ENCODE measurements at places on chromosomes 2 and 18.

DNA sequence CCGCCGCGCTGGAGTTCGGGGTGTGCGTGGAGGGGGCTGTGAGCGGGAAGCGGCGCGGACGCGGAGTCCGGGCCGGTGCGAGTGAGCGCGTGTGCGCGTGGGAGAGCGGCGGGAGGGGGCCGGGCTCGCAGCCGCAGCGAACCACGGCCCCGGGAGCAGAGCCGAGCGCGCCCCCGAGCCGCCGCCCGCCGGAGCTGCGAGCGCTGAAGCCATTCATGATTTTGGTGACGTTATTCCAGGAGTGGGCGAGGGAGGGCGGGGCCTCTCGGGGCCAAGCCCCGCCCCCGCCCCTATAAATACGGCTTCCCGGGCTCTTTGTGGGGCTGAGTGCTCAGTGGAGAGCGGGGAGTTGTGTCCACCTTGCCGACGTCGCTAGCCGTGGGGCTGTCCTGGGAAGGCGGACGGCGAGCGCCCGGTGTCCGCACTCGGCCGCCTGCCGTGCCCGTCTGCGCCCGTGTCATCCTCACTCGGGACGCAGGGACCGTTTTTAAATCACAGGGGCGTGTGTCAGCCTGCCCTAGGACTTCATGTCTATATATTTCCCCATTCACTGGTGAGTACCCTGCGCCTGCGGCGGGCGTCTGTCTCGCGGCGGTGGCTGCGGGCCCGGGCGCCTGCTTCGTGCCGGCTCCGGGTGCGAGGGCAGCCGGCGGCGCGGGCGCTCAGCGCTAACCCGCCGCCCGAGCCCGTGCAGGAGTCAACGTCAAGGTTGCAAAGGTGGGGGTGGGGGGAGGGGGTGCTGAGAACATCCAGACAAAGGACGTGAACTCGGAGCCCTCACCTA is at the start of gene LBH:
Gene LBH (plus strand): TSS at position 323 of the 784 bp plus-strand sequence. CDS start 205 bp downstream, at position 528.
- peak; percentile 84 for DNase-seq

DNA sequence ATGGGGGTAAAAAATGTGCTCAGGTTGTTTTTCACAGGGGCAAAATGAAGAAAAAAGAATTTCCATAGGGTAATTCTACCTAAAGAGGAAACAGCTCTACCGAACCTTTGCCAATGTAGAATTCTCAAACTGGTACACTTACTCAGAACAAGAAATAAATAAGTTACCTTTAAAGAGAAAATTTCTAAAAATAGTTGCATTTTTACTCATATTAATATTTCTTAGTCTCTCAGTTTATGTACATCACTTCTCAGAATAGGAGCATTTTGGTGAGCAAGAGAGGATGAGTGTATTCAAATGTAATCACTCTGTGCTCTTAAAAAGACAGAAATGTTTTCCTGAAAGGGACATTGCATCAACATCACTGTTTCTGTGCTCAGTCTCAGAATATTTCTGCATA is 574.7 kb upstream of the SLC8A1 start:
- no peak for DNase-seq

- DNase-seq = no peak
Measured at GRCh38 chr18:79545255-79545654, 134.3 kb upstream of the CTDP1 start.

DNA sequence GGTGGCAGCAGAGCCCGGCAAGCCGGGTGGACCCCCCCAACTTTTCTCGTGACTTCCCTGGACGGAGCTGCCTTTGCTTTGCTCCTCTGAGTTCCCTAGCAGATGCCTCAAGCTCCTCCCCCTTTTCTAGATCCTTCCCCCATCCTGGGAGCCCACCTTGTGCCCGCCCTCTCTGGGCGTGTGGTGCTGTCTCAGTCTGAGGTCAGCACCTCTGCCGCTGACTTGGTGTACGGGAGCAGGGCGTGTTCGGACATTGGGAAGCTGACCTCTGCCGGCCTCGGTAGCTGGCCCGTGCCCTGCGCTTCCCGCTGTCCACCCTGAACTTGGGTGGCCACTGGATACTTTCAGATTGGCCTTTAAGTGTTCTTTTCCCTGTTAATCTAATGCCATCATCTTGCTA is 19.6 kb upstream of the ESPNL start:
- no peak for DNase-seq

- peak; percentile 17 for DNase-seq
Measured at GRCh38 chr2:135664623-135665068, 77.0 kb upstream of the UBXN4 start.

GRCh38 chr2:169983506-169983905 is 156.3 kb downstream of the UBR3 start:
- no peak for DNase-seq

- DNase-seq = no peak
Measured at GRCh38 chr18:28372186-28372585, 195.3 kb upstream of the CDH2 start.

DNA sequence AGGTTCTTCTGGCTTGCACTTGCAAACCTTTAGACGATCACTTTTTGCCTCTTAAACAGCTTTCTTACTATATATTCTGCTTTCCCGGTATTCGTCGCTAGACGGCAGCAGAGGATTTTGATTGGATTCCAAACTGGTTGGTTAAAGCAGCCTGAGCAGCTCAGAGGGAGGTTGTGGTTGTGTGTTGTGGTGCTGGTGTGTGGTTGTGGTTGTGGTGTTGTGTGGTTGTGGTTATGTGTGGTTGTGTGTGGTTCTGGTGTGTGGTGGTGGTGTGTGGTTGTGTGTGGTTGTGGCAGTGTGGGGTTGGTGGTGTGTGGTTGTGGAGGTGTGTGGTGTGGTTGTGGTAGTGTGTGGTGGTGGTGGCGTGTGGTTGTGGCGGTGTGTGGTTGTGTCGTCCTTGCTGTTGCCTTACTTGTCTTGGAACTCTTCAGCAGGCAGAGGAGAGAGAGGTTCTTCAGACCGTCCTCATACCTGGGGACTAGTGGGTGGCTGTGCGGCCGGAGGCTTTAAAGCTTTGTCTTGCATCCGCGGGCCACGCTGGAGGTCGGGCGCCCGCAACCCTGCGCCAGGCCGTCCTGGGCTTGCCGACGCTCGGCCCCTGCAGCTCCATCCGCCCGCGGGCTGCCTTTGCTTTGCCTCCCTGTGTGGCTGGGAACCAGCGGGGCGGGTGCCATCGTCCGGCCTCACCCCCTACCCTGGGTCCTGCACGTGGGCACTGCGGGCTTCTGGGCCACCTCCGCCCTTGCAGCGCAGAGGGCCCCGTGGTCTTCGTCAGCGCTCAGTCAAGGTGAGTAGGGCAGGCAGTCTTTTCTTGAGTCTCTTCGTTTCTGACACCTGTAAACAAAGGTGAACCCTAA is 190.8 kb downstream of the ARHGAP28 start:
- peak; percentile 28 for DNase-seq

- DNase-seq = no peak
Measured at GRCh38 chr2:23397478-23397877, 12.5 kb downstream of the KLHL29 start.

DNA sequence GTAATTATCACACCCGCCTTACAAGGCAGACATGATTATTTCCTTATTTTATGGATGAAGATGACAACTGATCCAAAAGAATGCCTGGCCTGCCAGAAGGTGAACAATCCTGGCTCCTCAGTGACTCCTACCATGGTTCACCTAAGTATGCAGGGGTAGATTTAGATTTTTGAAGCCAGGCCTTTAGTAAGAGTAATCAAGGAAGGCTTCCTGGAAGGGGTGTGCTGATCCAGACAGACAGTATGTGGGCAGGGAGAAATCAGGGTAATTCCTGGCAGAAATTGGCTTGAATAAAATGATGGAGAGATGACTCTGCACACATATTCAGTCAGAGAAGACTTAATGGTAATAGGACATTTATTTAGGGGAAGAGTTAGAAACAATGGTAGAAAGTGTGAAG is 637.7 kb upstream of the FANCL start:
- no peak for DNase-seq

DNA sequence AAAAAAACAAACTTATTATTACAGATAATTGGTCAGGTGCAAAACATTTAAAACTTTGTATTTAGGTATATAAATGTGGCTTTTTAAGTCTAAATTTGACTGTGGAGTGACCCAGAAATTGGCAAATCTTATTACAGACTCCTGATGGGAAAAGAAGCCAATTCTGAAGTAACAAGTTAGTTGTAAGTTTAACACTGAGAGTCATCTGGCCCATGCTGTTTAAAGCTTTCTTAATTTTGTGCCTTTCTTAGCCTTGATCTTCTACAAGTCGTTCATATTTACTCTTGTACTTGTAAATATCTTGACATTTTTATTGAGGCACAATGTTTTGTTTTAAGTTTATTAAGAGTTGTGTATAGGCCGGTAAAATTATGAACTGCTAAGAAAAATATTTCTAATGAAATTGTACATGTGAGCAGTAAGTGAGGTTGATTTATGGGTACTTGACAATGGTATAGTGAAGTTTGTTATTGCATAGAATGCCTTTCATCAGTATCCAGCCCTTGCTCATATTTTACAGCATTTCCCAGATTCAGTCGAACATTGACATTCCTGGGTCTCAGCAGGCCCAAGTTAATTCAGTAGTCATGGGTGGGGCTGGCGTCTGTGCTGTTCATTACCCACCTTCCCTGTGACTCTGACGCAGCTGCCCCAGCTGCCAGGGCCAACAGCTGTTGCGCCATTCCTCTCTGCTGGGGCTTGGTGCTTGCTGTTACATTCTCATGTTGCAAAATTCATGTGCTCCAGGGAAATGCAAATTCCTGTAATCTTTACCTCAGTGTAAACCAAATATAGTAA is 121.4 kb downstream of the ZNF236 start:
- peak; percentile 42 for DNase-seq

DNA sequence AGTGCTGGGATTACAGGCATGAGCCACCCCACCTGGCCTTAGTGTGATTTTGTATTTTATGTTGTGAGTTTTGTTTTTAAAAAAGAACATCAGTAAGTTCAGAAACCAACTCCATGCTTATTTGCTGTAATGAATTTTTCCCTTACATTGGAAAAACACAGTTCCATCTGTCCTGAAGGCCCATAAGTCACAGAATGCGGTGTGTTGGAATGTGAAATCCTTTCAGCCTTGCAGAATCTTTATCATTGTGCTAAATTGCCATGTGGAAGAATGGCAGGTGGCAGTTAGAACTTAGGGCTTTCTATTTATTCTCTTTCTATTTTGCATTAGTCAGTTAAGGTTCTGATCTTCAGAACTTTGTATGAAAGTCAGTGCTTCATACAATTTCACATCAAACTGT is 52.6 kb downstream of the NEDD4L start:
- no peak for DNase-seq

DNA sequence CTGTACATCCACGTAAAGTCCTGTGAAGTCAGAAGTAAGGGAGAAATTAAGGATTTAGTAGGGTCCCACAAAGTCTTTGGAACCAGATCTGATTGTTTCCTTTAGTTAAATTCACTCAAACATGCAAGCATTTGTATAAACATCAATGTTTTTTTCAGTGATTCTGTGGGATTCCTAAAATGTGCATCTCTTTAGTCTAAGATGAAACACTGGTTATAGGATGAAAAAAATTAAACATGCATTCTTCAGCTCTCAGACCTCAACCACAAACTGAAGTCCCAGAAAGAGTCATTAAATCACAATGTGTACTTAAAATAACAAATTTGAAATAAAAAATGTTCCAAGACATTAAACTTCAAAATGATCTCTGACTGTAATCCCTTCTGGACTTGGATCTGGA is 76.5 kb upstream of the APCDD1 start:
- peak; percentile 66 for DNase-seq

GRCh38 chr2:21820271-21820670 is 696.5 kb downstream of the TDRD15 start:
- DNase-seq = no peak

DNA sequence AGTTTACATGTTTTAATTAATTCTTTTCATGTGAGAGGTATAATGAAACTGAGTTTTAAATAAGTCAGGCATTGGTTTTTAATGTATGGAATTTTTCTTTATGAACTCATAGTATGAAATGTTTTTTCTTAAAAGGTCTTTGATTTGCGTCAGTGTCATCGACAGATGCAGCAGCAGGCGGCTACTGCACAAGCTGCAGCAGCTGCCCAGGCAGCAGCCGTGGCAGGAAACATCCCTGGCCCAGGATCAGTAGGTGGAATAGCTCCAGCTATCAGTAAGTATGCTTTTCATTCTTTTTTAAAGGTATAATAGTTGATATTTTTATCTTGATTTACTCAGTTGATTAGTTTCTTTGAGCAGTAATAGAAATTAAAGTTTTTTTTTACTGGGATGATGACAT is 46.5 kb downstream of the SMAD4 start:
- no peak for DNase-seq

DNA sequence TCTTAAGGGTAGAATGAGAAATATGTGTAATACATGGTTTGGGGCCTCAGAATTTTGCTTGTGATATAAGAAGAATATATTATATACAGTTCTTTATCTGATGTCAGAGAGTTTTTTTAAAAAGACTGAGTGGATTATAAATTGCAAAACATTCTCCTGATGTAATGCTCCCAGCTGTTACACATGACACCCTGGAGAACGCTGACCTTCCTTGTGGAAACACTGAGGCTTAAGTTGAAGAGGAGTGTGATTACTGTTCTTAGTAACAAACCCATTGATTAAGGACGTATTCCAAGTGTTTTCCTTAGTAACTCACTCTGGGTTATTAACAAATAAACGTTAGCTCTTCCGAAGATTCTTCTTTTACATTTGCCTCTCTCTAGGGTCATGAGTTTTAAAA is 1069.3 kb upstream of the CNTNAP5 start:
- no peak for DNase-seq

GRCh38 chr2:226690461-226691024 is 109.1 kb downstream of the IRS1 start:
- DNase-seq = no peak

DNA sequence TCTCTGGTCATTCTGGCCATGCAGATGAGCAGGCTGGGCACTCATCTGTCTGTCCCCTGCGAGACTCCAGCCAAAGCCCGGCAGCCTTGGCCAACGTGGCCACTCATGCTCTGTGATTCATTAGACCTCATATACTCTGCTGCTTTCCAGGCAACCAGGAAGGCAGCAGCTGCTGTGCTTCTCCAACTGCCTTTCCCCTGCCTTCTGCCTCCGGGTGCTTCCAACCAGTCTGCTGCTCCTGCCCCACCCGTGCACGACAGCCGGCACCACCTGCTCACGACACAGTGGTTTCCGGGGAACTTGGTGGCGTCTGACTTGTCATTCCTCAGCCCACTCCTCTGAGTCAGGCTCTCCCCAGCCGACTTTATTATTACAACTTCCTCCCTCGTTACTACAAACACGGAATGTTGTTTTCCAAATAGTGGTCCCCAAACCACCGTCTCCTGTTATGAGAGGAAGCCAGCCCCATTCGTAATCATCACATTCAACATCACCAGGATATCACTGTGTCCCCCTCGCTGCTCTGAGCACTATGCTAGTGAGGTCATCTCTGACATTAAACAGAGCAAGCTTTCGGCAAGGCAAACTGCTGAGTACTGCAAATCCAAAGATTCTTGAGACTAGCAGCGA is 392.4 kb downstream of the ALK start:
- peak; percentile 24 for DNase-seq

- DNase-seq = no peak
Measured at GRCh38 chr2:156429211-156429610, 7.0 kb upstream of the GPD2 start.

Data from GM04504 (cell line).